Nasal cavity respiratory epithelium epithelial cell of viscerocranial mucosa (primary cell): ENCODE measurements at places on chromosomes 7 and 10. TPM values are rescaled to one million over a fixed set of nuclear protein-coding genes. Genes with fewer than 3 reads are reported as not detected.

Gene CCZ1
- total RNA-seq: 62.2 and 79.5 TPM in 2 replicates

Gene PRLHR
- total RNA-seq: not detected in 2 replicates

Gene TUBB8
- not detected in 2 replicates for total RNA-seq

Gene DEPP1
- 0.68 and 3.7 TPM in 2 replicates for total RNA-seq

Gene MMD2
- not detected in 2 replicates for total RNA-seq

Gene ACTR3C
- total RNA-seq: 5.5 and 12.2 TPM in 2 replicates

Gene VIPR2
- total RNA-seq: not detected in 2 replicates

Gene ITIH5
- total RNA-seq: 0.07 TPM in 1 of 2 replicates, not detected in the other

Gene PLXNA4
- under 0.01 TPM in 2 replicates for total RNA-seq

Gene SLC26A5
- total RNA-seq: not detected in 2 replicates

Gene TFR2
- total RNA-seq: under 0.01 and 0.14 TPM in 2 replicates

Gene ZNF365
- 2.9 and 5.5 TPM in 2 replicates for total RNA-seq

Gene OPN4
- not detected in 2 replicates for total RNA-seq

Gene CYP26A1
- not detected in 2 replicates for total RNA-seq

Gene THNSL1
- 9.2 and 10.3 TPM in 2 replicates for total RNA-seq

Gene PRKCQ
- 4.1 and 4.8 TPM in 2 replicates for total RNA-seq

Gene LIPM
- total RNA-seq: 0.34 TPM in 1 of 2 replicates, not detected in the other

Gene HILPDA
- 21.2 and 22.6 TPM in 2 replicates for total RNA-seq

Gene LRRC18
- not detected in 2 replicates for total RNA-seq

Gene SYNPO2L
- not detected in 2 replicates for total RNA-seq

Gene CDNF
- 1.2 and 1.4 TPM in 2 replicates for total RNA-seq

Gene FFAR4
- not detected in 2 replicates for total RNA-seq

Gene NXPH1
- total RNA-seq: not detected in 2 replicates

Gene GCK
- total RNA-seq: 0.14 and 0.34 TPM in 2 replicates

Gene OR2A12
- total RNA-seq: not detected in 2 replicates

Gene MOGAT3
- not detected in 2 replicates for total RNA-seq

Gene RBM20
- under 0.01 and 0.57 TPM in 2 replicates for total RNA-seq

Gene GRID2IP
- under 0.01 and 0.14 TPM in 2 replicates for total RNA-seq

Gene POLR2J2
- 1.2 and 1.4 TPM in 2 replicates for total RNA-seq

Gene TAS2R41
- 0.07 TPM in 1 of 2 replicates, not detected in the other for total RNA-seq

Gene PLAU
- 90.2 and 759 TPM in 2 replicates for total RNA-seq
